ENCODE measurements at places on chromosomes 2 and 18.

DNA sequence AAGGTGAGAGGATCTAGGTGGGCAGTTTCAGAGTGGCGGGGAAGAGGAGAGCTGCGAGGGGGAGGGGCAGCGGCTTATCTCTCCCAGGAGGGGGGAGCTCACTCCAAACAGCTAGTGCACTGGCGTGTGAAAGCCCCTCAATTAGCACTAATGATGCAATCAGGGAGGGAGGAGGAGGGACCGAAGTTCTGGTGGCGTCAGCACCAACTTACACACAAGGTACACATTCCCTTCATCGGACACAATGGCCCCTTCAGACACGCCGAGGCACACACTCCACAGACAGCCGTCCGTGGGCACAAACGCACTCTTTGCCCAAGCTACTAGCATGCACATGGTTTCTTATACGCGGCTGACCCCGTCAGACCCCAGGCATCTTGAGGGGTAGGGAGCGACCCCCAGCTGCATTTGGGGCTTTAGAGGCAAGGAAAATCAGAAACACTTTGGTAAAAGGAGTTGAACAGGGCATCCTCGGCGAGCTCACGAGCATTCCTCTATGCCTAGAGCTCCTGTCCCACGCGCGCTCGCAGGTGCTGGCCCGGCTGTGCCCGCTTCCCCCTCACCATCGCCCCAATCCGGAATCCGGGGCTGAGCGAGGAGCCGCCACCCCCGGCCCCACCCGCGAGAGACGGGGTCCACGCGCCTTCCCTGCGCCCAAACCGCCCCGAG, 868 bp upstream of the PKDCC start:
- no peak for DNase-seq

GRCh38 chr2:12008425-12009061, 262.1 kb downstream of the LPIN1 start:
- no peak for DNase-seq

- no peak for DNase-seq
Measured at GRCh38 chr2:146716591-146716990, 1128.2 kb upstream of the ACVR2A start.

DNA sequence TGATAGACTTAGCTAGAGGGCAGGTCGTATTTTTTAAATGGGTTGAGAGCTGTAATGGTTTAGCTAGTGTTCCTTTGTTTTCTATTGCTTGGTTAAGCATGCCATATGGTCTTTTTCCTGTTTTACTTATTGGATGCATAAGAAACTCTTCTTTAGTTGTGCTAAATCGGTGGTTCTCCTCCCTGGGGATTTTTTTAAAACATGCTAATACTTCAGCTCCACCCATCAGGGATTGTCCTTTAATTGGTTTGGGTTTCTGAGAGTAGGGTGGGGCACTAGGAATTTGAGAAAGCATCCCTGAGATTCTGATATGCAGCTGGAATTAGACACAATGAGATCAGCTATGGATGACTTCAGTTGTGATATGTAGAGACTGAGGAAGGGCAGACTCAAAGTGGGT, 497.2 kb downstream of the THSD7B start:
- no peak for DNase-seq
